ENCODE measurements at places on chromosomes 16 and 17.

DNA sequence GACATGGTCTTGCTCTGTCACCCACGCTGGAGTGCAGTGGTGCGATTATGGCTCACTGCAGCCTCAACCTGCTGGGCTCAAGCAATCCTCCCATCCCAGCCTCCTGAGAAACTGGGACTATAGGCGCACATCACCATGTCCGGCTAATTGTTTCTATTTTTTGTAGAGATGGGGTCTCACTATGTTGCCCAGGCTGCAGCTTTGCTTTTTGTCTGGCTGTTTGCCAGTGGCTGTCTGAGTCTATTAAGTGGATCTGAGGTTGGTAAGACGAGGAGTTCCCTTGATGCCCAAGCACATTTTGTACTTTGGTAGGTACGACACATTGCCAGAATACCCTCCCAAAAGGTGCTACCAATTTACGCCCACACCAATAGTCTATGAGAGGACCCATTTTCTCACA, 5.1 kb downstream of the TBX21 start:
- DNase-seq = no peak

DNA sequence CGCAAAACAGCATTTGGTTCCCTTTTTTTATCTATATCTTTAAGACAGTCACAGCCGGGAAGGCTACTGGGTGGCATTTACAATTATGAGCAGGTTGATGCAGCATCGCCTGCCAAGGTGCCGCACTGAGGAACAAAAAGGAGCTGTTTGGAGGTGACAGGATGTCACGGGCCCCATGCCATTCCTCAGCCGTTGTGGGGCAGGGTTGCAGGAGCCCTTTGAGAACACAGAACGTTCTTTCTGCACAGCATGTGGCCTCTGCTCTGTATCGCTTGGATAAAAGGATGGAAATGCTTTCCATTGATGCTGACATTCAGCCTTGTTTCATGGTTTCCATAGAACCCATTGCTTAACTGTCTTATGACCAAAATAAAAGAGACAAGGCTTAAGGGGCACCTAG, 141.9 kb upstream of the CDH5 start:
- DNase-seq = no peak

GRCh38 chr16:60031740-60032139, 1297.6 kb upstream of the GOT2 start:
- DNase-seq = no peak

DNA sequence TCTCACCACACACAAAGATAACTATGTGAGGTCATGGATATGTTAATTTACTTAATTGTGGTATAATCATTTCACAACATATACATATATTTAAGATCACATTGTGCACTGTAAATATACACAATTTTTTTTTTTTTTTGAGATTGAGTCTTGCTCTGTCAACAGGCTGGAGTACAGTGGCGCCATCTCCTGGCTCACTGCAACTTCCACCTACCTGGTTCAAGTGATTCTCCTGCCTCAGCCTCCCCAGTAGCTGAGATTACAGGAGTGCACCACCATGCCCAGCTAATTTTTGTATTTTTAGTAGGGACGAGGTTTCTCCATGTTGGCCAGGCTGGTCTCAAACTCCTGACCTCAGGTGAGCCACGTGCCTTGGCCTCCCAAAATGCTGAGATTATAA, 11.5 kb upstream of the PRSS54 start:
- DNase-seq = no peak

GRCh38 chr16:79316004-79316458, 284.5 kb downstream of the MAF start:
- DNase-seq = no peak

Data from urinary bladder (tissue), 4 donors.